ENCODE measurements at places on chromosomes 12 and 14. TPM values are rescaled to one million over a fixed set of nuclear protein-coding genes. Genes with fewer than 3 reads are reported as not detected.

Gene ZNF219
- total RNA-seq = 12.8 TPM

Gene TAS2R30
- 3.7 TPM for total RNA-seq

Gene KRT6B
- not detected for total RNA-seq

Gene ATP5F1B
- 590 TPM for total RNA-seq

Gene KRT85
- not detected for total RNA-seq

Gene OAS2
- 3.1 TPM for total RNA-seq

- H3K36me3 ChIP-seq = no peaks in the 10 kb centered on the region
- DNase-seq = no peak
- no peak overlapping the region for H3K4me3 ChIP-seq
- H3K27me3 ChIP-seq = no peaks in the 10 kb centered on the region
Measured at GRCh38 chr14:30194741-30195148, 267.1 kb upstream of the PRKD1 start.

- no peaks in the 10 kb centered on the region for H3K4me1 ChIP-seq
- peaks cover 32% of the 10 kb centered on the region for H3K27me3 ChIP-seq
- H3K4me3 ChIP-seq = no peak overlapping the region
- DNase-seq = no peak
- H3K36me3 ChIP-seq = no peaks in the 10 kb centered on the region
Measured at GRCh38 chr12:114661245-114661644, 22.7 kb downstream of the TBX3 start.

DNA sequence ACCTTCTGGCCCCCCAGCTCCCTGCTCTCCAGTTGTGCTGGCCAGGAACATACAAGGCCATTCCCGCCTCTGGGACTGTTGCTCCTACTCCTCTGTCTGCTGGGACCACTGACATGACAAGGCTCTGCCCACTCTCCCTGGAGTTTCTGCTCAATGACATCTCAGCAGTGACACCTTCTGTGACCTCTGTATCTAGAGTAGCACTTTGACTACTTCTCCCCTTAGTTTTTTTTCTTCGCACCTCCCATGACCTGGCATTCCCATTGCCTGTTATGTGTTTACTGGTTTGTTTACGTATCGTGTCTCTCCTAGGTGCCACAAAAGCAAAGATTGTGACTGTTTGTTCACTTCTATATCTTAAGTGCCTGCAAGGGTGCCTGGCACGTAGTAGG lies 40.1 kb upstream of the TMEM263 start:
- H3K36me3 ChIP-seq = no peaks in the 10 kb centered on the region
- H3K27ac ChIP-seq = no peak overlapping the region
- H3K4me1 ChIP-seq = peaks cover 13% of the 10 kb centered on the region
- H3K4me3 ChIP-seq = no peak overlapping the region
- H3K27me3 ChIP-seq = no peaks in the 10 kb centered on the region
- DNase-seq = no peak

DNA sequence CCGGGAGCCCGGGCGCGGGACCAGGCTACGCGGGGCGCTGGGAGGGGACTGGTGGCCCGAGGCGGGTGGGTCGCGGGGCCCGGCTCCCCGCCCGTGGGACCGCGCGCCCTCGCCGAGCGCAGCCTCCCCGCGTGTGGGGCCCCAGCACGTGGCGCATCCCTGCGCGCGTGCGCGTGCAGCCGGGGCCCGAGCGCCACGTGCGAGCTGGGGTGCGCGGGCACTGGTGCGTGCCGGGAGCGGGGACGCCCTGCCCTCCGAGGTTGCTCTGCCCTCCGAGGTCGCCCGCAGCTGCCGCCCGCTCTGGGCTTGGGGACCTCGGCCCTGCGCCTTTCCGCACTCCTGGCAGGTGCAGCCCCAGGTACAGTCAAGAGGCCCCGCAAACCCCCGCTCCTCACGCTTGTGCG lies 365 bp upstream of the CCDC88C start:
- H3K27ac ChIP-seq = peak overlapping the region; percentile 23
- H3K27me3 ChIP-seq = no peaks in the 10 kb centered on the region
- H3K4me1 ChIP-seq = peaks cover 25% of the 10 kb centered on the region
- H3K4me3 ChIP-seq = peak overlapping the region; percentile 10

DNA sequence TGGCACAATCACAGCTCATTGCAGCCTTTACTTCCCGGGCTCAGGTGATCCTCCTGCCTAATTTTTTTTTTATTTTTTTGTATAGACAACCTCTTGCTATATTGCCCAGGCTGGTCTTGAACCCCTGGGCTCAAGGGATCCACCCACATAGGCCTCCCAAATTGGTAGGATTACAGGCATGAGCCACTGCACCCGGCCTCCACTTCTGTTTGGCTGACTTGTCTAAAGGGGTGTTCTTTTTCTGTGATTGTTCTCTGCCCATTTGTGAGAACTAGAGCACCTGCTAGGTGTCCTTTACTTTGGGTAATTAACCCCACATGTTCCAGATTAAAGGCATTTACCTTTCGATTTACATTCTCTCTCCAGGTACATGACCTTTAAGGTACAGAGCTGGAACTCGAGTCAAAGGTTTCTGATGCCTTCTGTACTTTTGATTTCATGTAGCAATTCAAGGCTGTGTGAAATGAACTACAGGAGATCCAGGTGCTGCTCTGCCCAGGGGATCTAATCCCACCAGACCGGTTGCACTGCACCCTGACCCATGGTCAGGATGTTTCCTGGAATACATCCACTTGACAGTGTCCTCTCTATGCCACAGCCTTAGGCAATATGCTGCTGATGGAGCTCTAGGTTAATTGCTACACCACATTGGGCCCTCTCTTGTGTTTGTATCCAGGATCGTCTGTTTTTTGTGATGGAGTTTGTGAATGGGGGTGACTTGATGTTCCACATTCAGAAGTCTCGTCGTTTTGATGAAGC lies 163.6 kb downstream of the PRKCH start:
- DNase-seq = no peak
- no peak overlapping the region for H3K4me3 ChIP-seq
- H3K27me3 ChIP-seq = no peaks in the 10 kb centered on the region
- peaks cover 11% of the 10 kb centered on the region for H3K36me3 ChIP-seq
- no peak overlapping the region for H3K27ac ChIP-seq
- no peaks in the 10 kb centered on the region for H3K4me1 ChIP-seq

DNA sequence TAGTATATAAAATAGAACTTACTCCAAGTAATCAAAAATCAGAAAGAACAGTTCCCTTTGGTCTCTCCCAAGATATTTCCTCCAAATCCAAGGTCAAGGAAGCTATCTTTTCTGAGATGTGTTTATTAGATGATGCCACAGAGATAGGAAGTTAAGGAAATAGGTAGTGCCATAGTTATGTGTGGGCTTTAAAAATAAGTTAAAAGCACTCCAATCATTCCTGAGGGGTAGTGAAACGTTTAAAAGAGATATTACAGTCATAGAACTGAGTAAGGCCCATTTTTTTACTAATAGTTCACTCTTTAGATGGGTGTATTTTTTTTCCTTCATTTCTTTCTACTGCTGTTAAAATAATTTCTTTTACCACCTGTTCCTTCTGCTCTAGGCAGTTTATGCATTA lies 1630.9 kb upstream of the SEL1L start:
- no peaks in the 10 kb centered on the region for H3K36me3 ChIP-seq
- no peak overlapping the region for H3K4me3 ChIP-seq
- no peak overlapping the region for H3K27ac ChIP-seq
- H3K4me1 ChIP-seq = no peaks in the 10 kb centered on the region
- DNase-seq = no peak

DNA sequence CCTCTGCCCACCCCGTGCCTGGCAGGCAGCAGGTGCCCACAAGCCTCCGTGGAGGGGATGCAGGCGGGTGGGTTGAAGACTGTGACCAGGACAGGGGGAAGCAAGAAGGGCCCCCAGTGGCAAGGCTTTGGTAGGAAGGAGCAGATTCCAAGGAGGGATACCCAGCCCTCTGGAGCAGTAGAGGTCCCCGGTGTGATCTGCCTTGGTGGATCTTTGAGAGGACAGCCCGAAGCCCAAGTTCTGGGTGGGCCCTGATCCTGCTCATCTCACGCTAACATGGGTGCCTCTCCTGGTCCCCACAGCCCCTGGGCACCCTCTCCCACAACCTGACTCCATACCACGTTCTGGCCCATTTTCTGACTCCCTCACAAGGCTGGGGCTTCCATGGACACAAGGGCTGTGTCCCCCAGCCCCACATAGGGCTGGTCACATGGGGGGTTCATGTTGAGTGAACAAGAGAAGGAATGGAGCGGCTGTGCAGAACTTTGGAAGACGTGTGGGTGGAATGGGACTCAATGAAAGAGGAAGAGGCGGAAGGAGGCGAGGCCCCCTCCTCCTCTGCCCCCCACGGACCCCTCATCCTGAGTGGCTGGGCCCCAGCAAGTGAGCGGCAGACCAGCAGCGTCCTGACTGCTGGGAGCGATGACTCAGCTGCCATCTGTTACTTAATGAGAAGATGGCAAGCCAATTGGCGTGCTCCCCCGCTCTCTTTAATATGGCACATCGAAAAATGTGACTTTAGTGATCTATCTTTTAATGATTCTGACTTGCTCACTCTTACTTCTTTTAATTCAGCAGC lies 77.0 kb upstream of the BCL11B start:
- no peak for DNase-seq
- no peak overlapping the region for H3K4me3 ChIP-seq
- H3K27me3 ChIP-seq = no peaks in the 10 kb centered on the region
- no peaks in the 10 kb centered on the region for H3K36me3 ChIP-seq

DNA sequence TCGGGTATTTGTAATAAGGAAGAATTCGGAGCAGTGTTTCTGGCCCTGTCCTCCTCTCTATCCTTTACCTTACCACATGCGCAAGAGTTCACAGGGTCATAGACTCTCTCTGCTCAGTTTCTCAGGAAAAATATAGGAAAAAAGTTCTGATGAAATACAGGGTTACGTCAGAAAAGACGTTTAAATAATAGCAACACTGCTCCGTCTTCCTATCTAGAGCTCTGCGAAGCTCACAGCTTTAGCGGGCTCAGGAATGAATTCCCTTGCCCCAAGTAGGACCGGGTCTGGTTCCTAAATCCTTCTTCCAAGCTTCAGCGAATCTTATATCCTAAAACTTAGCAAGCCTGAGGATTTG lies 365 bp downstream of the CCDC59 start:
- peak overlapping the region; percentile 81 for H3K4me3 ChIP-seq
- peaks cover 5% of the 10 kb centered on the region for H3K36me3 ChIP-seq
- DNase-seq = no peak
- peaks cover 21% of the 10 kb centered on the region for H3K4me1 ChIP-seq
- peak overlapping the region; percentile 90 for H3K27ac ChIP-seq

DNA sequence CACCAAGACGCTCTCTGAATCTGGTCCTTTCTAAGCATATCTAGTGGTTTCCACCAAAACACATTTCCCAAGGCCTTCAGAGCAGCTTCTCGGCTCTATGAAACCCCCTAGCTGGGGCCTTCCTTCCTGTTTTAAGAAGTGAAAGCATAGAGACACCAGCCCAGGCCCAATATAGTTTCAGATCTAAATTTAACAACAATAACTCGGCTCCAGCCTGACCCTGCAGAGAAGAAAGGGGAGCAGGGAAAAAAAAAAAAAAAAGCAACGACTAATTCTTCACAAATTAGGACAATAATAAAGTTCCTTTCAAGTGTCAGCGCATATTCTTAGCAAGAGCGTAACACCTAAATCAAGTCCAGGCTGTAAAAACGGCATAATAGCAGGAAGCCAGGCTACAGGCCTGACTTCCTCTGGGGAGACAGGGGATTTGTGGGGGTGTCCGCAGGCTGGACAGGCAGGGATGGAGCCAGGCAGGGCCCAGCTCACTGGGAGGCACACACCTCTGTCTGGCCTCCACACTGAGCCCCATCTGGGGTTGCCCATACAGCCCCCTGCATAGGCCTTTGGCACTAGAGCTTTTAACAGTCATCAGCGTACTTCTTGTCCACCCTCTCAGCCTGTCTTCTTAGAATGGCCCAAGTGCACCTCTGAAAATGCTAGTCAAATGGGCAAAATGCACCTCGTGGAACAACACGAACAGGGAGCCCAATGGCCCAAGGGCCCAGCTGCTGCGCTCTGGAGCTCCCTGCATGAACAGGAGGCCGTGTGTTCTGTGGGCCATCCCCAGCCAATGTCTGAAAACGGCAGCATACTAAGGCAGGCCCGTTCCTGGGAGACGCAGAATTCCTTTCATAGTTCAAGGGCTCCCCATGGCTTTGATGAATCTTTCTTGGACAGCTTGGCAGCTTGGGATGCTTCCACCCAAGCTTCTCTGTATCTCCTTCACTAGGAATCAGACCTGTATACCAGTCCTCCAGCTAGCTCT lies 772.9 kb downstream of the MED13L start:
- H3K4me1 ChIP-seq = no peaks in the 10 kb centered on the region
- no peak overlapping the region for H3K4me3 ChIP-seq
- no peaks in the 10 kb centered on the region for H3K36me3 ChIP-seq
- no peaks in the 10 kb centered on the region for H3K27me3 ChIP-seq
- no peak for DNase-seq

- no peaks in the 10 kb centered on the region for H3K36me3 ChIP-seq
- H3K27ac ChIP-seq = no peak overlapping the region
- H3K4me3 ChIP-seq = no peak overlapping the region
- no peaks in the 10 kb centered on the region for H3K4me1 ChIP-seq
Measured at GRCh38 chr12:4201333-4202100, 72.0 kb upstream of the CCND2 start.

DNA sequence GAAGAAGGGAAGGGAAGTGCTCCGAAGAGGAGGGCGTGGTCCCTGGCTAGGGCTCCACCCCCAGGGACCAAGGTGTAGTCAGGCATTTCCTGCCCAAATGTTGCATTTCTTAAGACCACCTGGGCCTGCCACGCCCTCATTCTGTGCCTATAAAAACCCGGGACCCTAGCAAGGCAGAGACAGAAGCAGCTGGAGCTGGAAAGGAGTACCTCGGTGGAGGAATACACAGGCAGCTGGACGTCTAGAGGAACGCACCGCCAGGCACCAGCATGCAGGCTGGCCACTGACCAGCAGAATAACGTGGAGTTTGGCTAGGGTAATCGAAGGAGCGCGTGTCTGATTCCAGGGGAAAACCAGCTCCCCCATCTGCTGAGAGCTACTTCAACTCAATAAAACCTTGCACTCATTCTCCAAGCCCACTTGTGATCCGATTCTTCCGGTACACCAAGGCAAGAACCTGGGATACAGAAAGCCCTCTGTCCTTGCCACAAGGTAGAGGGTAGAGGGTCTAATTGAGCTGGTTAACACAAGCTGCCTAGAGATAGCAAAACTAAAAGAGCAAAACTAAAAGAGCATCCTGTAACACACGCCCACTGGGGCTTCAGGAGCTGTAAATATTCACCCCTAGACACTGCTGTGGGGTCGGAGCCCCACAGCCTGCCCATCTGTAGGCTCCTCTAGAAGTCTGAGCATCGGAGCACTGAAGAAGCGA lies 21.0 kb downstream of the CFL2 start:
- no peaks in the 10 kb centered on the region for H3K27me3 ChIP-seq
- no peak overlapping the region for H3K27ac ChIP-seq
- no peaks in the 10 kb centered on the region for H3K4me1 ChIP-seq
- H3K4me3 ChIP-seq = no peak overlapping the region
- no peaks in the 10 kb centered on the region for H3K36me3 ChIP-seq

- H3K36me3 ChIP-seq = no peaks in the 10 kb centered on the region
- H3K4me1 ChIP-seq = peaks cover 20% of the 10 kb centered on the region
- peak; percentile 48 for DNase-seq
- no peak overlapping the region for H3K27ac ChIP-seq
Measured at GRCh38 chr12:107318806-107319532, 225.6 kb upstream of the CRY1 start.

GRCh38 chr12:15629108-15629507 lies 160.1 kb downstream of the EPS8 start:
- peak; percentile 90 for DNase-seq
- no peak overlapping the region for H3K4me3 ChIP-seq

All from endothelial cell of umbilical vein (primary cell).